NCI-H460 (cell line): ENCODE measurements at places on chromosomes 16 and 17. TPM values are rescaled to one million over a fixed set of nuclear protein-coding genes. Genes with fewer than 3 reads are reported as not detected.

- DNase-seq: no peak
These were observed 37.5 kb upstream of the FAAP100 start for GRCh38 chr17:81589612-81590011.

- no peak for DNase-seq
These were observed 178.2 kb upstream of the CACNG3 start for GRCh38 chr16:24077966-24078365.

DNA sequence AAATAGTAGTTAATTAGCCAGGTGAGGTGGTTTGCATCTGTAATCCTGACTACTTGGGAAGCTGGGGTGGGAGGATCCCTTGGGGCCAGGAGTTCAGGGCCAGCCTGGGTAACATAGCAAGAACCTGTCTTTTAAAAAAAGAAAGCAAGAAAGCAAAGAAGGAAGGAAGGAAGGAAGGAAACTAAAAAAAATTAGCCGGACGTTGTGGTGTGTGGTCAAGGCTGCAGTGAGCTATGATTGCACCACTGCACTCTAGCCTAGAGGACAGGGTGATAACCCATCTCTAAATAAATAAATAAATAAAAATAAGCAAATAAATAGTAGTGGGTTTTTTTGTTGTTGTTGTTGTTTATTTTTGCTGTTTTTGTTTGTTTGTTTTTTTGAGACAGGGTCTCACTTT is 39.3 kb upstream of the MAP2K6 start:
- DNase-seq: no peak

DNA sequence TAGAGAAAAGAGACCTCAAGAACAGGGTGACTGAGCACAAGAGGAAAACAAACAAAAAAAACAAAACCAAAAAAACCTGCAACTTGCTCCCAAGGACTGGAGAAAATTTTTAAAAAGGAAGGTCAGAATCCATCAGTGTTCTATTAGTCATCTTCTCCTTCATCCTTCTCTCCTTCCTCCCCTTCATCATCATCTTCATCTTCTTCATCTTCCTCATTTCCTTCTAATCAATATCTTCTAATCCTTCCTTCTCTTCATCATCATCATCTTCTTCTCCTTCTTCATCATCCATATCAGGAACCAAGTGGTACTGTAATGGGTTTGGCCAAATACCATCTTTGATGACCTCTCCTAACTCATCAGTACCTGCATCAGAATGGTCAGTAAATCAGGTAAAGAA is 12.2 kb downstream of the HSF5 start:
- DNase-seq: no peak

GRCh38 chr17:5247621-5248020 is 13.0 kb upstream of the SCIMP start:
- no peak for DNase-seq

DNA sequence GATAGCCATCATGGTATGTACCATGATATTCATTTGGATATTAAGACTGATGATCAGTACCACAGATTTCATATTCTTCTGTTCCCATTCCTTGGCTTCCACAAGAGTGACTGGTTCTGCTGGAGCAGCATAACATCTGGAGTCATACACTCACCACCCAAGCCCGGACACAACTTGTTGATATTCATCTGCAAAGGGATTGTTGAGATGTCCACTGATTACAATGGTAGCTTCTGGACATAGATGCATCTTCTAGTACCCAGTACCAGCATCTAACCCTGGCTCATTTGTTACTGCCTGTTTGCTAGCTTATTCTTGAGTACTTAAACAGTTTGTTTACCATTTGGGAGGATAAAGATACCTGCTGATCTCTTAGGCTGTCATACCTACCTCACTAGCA is 235.7 kb upstream of the AXIN2 start:
- DNase-seq: no peak

Gene KREMEN2
- total RNA-seq: 1.5 and 2.7 TPM in 2 replicates

Gene POLDIP2
- total RNA-seq: 149 and 160 TPM in 2 replicates
